ENCODE measurements at places on chromosomes 2 and 18.

GRCh38 chr2:151979694-151980093 lies 119.2 kb downstream of the CACNB4 start:
- no peak for DNase-seq

- no peak for DNase-seq
Observed at GRCh38 chr2:16114836-16115235, 174.5 kb downstream of the MYCN start.

- no peak for DNase-seq
Observed at GRCh38 chr2:137249463-137250130, 484.3 kb downstream of the THSD7B start.

- DNase-seq: no peak
Observed at GRCh38 chr2:197086500-197086899, 160.0 kb upstream of the PGAP1 start.

DNA sequence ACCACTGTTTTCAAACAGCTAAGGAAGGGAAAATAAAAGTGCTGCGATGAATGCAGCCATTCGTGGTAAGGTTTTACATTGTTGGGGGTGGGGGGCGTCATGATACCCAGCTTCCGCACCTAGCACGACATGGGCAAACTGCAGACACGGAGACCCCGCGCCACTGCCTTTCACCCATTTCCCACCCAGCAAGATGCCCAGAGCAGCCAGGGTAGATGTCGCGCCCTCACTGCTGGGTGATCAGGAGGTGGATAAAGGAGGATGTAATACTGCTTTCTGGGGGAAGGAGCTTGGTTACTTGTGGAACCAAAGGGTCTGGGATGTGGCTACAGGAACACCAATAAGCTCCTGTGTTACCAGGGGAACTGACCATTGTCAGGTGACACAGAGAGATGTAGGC lies 138.4 kb downstream of the ZNF516 start:
- DNase-seq: no peak

DNA sequence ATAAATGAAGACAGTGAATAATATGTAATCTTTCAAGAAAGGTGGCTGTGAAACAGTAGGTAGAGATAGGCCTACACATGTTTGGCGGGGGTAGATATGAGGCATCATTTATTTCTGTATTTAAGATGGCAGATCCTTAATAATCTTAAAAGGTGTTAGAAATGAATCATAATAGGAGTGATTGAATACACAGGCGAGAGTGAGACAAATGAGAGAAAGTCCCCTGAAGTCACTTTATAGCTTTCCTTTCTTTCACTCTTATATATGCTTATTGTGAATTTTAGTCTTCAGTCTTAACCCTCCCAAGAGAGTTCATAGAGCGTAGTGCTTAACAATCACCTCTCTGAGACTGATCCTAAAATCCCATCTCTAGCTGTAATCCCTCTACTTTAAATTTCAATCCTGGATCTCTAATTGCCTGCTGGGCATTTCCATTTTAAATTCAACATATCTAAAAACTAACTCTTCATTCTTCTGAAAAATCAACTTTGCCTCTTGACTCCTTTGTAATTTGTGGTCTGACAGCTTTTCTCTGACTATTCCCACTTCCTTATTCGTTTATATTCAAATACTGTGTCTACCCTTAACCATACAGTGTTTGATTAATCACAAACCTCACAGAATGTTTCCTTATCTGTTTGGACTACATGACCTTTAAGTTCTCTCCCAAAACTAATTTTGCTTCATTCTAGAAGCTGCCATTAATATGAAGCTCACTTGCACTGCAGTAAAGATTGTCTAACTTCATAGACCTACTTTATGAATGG lies 463.7 kb upstream of the FSIP2 start:
- no peak for DNase-seq

GRCh38 chr2:98634406-98635092 lies 26.2 kb downstream of the UNC50 start:
- peak; percentile 42 for DNase-seq

DNA sequence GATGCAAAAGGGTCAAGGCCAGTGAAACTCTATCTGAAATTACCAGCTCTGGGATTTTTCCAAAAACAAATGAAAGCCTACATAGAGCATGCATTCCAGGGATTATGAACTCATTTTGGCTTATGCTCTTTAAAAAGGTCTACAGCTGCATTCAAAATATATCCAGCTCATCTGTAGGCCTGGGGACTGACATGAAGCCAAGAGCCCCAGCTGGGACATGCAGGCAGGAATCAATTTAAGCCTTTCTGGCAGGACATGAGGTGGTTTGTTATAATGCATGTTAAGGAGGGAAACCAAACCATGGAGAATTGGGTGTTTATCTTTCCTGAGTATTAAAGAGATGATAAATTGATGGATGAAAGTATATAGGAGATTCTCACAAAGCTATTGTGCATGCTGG lies 164.5 kb downstream of the RBM43 start:
- DNase-seq: no peak

DNA sequence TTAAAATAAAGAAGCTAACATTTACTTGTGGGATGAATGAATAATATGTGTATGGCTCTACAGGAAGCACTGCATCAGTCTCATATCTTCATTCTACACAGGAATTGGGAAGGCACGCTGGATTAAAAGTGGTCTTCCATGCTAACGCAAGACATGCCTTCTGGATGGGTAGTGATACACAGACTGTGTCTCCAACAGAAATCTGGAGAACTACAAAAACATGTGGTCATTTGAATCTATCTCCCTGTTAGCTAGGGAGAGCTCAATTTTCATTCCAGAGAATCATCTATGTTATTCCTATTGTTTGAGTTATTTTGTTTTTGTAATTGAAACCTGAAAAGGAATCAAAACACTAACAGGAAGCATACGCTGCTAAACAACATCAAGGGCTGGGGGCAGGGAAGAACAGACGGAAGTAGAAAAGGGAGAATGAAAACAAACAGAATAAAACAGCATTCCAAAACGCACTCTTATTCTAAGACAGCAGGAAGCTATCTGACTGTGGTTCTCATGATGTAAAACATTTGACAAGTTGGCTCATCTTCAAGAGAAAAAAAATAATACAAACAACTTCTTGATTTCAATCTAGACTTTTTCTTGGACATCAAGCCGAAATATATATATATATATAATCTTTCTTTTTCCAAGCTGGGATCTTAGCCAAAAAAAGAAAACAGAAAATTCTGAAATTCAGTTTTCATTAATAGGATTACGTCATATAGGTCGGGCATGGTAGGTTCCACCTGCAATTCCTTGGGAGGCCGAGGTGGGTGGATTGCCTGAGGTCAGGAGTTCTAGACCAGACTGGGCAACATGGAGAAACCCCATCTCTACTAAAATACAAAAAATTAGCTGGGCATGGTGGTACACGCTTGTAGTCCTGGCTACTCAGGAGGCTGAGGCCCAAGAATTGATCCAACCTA lies 31.5 kb upstream of the ASNSD1 start:
- no peak for DNase-seq

- no peak for DNase-seq
Observed at GRCh38 chr2:148475626-148476025, 168.9 kb upstream of the EPC2 start.

DNA sequence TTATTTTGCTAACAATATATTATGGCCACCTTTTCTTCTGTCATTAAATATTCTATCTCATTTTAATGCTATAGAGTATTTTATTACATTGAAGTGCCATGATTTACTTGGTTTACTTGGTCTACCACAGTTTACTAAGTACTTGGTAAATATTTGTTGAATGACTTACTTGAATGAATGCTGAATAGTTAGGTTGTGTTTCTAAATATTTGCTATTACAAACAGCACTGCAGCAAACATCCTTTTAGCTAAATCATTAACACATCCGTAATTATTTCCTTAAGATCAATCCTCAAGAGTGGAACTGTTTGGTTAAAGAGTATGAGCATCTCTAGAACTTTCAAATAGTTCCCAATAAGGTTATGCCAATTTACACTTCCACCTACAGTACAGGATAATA lies 318.7 kb downstream of the MYCN start:
- DNase-seq: no peak

GRCh38 chr2:42916324-42916723 lies 123.9 kb upstream of the HAAO start:
- DNase-seq: no peak

- DNase-seq: no peak
Observed at GRCh38 chr2:79714283-79714682, 201.4 kb downstream of the CTNNA2 start.

DNA sequence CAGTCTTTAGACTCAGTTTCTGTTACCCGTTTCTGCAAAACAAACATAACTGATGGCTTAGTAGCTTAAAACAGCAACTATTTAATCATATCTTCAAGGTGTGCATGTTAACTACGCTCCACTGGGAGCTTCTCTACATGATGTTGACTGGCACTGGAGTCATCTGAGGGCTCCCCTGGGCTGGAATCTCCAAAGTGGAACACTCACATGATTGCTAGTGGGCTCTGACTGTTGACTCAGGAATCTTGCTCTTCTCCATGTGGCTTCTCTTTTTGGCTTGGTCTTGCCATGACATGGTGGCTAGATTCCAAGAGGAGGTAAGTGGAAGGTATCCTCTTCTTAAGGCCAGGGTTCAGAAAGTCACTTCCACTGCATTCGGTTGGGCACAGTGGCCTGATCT lies 160.8 kb downstream of the PMAIP1 start:
- DNase-seq: no peak

DNA sequence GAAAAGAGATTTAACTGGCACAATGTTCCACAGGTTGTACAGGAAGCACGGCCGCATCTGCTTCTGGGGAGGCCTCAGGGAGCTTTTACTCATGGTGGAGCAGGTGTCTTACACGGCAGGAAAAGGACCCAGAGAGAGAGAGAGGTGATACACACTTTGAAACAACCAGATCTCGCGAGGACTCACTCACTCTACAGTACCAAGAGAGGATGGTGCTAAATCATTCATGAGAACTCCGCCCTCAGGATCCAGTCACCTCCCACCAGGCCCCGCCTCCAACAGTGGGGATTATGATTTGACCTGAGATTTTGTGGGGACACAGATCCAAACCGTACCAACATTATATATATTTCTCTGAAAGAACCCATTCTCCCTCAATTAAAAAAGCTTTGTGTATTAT lies 79.7 kb upstream of the DOCK10 start:
- DNase-seq: no peak

DNA sequence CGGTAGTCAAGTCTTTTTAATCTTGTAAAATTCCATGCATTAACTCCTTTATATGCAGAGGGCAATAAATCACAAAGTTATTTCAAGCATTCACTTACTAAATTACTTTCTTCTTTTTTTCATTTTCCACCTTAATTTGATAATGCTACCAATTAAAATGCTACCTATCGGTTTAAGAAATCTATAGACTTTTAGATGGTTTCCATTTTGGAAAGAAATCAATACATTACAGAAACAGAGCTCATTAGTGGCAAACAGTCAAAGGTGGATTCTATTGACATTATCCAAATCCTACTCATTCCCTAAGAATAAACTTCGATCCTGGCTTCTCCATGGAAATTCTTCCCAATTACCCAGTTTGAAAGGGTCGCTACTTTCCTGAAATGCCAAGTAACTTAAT lies 176.5 kb downstream of the MREG start:
- DNase-seq: no peak

- DNase-seq: no peak
Observed at GRCh38 chr2:214543386-214543955, 132.6 kb downstream of the VWC2L start.

- peak; percentile 15 for DNase-seq
Observed at GRCh38 chr2:46239175-46239846, 57.9 kb upstream of the EPAS1 start.

DNA sequence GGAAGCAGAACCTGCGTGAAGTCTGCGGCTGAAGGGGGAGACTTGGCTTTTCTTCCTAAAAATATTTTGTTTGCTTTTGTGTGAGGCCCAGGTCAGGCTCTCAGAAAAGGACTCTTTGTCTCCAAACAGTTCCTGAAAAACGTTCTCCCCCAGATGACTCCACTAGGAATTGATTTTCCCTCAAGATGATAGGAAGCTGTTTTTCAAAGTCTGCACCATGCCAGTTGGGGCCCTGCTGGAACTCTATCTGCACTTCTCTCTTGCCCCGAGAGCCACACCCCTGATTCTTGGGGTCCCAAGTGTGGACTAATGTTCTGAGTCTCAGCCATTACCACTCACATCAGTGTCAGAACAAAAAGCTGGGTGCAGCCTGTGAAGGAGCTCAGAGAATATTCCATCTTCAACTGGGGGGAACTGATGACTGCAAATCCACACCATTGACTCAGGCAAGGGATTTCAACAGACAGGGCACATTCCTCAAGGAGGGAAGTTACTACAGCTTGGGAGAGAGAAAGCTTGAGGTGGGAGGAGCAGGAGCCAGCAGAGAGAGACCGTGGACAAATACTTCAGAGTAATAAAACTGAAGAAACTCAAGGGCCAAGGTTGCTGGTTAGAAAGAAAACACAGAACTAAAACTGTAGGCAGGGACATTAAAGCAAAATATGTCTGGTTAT lies 768.3 kb downstream of the RNF144A start:
- no peak for DNase-seq

GRCh38 chr2:14720739-14721138 lies 88.2 kb downstream of the LRATD1 start:
- no peak for DNase-seq

Data from stimulated activated naive CD4-positive, alpha-beta T cell treated with Interleukin-2 at 50 U/mL for 16 hours (primary cell).